ENCODE measurements at places on chromosomes 7 and 10.

DNA sequence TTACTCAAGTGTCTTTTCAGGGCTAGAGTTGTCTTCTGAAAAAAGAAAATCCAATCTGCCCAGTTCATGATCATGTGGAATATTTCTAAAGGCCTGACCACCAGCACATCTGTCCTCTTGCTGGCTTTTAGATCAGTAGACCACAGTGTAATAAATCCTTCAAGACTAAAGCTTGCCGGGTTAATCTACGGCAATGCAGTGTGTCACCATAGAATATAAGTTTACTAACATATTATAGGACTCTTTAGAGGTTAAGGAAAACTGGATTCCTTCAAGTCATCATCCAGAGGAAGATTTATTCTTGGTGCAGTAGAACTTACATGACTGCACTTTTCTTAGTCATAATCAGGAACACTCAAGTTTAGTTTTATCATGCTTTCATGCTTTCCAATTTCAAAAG lies 349.5 kb downstream of the SEMA3D start:
- DNase-seq, result no peak

DNA sequence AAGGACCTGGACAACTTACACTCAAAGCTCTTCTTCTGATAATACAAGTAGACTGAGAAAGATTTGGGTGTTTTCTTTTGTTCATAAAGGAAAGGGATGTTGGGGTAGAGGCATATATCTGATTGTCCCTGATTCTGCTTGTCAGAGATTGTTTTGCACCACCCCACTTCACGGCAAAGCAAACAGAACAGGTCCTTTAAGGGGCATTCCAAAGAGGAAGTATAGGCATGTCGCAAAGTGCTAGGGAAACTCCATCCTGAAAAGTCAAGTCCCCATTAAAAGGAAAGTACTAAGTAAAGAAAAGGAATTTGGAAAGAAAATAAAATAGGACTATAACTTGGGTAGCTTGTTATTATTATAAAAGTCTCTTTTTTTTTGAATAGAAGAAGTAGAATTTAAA lies 233.0 kb downstream of the DNAJB9 start:
- DNase-seq, result no peak

DNA sequence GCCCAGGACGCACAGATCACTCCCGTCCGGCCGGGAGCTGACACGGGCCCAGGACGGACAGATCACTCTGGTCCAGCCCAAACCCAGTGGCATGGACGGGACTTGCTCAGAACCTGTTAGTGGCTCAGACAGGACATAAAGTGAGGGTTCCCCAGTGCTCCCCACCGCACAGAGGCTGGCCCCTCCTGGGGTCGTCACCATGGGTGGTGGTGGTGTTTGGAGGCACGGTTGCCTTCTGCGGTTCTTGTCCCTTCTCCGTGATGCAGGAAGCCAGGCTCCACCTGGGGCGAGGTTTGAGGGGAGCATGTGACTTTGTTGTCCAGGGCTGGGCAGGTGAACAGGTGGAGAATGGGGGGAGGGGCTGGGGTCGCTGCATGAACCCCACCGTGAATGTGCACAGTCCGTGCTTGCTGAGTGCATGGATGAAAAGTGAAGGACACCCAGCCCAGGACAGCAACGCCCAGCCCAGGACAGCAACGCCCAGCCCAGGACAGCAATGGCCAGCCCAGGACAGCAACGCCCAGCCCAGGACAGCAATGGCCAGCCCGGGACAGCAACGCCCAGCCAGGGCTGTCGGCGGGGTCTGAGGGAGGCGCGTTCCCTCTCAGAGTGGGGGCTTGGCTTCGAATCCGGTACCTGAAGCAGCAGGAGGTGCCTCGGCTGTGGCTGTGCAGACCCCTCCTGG lies 26.7 kb downstream of the FAM20C start:
- no peak for DNase-seq

DNA sequence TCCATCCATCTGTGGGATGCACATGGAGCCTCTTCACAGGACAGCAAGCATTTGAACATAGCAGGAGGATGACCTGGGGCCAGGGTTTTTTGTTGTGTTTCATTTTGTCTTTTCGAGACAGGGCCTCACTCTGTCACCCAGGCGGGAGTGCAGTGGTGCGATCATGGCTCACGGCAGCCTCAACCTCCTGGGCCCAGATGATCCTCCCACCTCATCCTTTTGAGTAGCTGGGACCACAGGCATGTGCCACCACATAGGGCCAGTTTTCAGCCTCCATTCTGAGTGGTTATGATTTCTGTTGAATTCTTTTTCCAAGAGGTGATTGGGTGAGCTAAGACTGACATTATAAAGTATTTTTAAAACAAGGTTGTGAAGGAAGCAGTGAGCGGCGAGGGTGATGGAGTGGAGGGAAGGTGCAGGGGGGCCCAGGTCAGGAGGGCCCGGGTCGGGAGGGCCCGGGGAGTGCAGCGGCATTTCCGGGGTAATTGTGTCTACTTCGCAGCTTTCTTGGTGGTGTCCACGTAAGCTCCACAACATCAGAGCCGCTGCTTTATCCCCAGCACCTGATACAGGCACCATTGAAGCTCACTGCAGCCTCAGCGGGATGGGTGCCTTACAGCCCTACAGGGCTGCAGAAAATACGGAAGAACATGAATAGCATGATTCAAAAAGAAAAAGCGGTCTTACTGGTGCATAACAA lies 12.0 kb upstream of the LARP4B start:
- no peak for DNase-seq

DNA sequence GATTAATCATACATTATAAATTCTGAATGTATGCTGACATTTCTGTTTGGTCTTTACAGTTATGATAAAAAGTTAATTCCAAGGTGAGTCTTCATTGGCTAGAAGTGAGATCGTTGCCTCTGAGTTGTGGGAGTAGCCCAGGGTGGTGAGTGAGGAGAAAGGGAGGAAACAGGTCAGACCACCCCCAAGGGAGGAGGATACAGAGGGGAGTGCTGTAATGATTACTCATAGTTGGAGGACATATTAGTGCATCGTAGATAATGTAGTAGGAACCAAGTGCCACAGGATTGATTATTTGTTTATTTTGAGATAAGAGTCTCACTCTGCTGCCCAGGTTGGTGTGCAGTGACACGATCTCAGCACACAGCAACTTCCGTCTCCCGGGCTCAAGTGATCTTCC lies 672.2 kb downstream of the INHBA start:
- DNase-seq, result no peak

DNA sequence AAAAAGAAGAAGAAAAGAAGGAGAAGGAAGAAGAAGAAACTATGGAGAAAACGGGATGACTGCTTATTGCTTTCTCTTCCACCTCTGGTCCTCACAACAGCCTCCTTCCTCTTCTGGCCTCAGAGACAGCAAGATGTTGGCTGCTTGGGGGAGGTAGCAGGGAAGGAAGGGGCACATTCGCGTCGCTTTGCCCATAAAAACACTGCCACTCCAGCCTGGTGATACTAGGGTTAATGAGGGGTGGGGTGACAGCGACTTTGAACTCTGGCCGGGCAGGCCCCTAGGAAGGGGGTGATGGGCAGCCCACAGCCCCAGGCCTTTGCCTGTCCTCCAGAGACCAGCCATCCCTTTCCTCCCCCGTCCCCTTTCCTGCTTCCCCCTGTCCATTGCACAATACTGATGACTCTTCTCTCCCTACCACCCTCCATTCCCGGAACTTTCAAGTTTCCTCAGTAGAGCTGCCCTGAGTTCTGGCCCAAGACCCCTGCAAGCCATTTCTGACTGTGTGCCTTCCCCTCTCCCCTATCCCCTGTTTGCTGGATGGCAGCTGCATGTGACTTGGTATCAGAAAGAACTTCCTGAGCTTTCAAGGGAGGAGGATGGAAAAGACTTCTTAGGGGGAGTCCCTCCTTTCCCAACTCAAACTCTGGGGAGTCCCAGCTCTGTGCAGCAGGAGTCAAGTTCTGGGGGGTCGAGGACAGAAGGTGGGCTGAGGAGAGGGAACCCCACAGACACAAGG lies 2.2 kb upstream of the CUEDC2 start:
- DNase-seq, result no peak

DNA sequence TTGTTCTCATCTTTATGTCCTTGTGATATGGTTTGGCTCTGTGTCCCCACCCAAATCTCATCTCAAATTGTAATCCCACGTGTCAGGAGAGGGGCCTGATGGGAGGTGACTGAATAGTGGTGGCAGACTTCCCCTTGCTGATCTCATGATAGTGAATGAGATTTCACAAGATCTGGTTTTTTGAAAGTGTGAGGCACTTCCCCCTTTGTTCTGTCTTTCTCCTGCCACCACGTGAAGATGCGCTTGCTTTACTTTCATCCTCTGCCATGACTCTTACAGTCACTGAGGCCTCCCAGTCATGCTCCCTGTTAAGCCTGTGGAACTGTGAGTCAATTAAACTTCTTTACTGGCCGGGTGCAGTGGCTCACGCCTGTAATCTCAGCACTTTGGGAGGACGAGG lies 161.0 kb downstream of the HERPUD2 start:
- DNase-seq, result no peak

DNA sequence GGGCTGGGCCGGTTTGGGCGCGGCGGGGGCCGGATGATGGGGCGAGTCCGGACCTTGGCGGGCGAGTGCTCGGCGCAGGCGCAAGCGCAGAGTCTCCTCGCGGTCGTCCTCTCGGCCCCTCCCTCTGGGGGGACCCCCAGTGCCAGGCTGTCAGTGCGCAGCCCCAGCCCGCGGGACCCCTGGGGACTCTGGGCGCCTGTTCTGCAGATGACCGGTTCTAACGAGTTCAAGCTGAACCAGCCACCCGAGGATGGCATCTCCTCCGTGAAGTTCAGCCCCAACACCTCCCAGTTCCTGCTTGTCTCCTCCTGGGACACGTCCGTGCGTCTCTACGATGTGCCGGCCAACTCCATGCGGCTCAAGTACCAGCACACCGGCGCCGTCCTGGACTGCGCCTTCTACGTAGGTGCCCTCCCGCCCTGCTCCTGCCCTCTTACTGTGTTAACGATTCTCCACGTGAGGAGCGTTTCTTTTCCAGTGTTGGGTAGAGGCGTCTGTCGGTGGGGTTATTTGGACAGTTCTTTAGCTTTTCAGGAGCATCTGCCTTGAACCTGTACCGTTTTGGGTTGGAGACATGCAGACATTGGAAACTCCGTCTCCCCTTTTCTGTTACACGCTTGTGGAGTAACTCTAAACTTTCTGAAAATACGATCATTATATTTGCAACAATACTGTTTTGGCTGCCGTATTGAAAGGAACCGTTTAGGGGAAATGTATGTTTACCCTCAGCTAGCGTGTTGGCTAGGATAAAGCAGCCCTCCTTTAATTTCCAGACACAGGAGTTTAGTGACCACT lies 706 bp downstream of the BUB3 start:
- DNase-seq, result no peak

DNA sequence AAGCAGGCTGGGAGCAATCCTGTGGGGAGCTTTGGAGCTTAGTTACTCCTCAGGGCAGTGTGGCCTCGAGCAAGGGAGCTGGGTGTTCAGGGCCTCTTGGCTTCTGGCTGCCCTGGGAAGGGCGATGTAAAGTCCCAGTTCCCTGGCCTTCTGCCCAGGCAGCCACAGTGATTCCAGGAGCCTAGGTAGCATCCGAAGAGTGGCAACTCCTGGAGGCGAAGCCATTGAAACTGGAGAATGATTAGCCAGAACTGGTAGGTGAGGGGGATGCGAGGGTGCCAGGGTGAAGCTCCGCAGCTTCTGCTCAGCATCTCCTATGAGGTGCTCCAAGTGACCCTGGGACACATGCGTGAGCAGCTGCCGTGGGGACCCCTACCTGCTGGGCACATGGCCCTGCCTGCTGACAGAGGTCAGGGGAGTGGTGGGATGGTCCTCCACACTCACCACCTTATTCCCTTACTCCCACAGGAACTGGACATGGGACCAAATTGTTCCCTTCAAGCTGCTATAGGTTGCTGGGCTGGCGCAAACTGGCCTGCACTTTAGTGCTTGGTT lies 7.8 kb upstream of the GDF2 start:
- no peak for DNase-seq

DNA sequence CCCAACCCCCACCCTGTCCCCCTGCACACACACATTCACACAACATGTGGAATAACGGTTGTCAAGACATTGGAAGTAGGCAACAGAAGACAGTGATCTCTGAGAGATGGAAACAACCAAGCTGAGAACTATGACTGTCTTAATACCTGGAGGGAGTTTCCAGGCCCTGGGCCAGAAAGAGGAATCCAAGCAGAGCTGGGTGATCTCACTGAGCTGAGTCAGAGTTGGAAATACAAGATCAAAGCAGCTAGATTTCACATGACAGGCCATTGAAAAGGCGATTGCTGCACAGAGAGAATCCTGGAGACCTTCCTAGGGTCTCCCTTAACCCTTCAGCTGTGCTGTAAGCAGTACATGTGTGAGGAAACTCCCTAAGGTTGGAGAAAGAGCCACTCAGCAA lies 165.8 kb upstream of the PRSS1 start:
- no peak for DNase-seq

- peak; percentile 92 for DNase-seq
These were observed 5.1 kb downstream of the COMTD1 start for GRCh38 chr10:75230600-75231038.

- no peak for DNase-seq
These were observed 220.0 kb upstream of the ZNF804B start for GRCh38 chr7:88539518-88539917.

DNA sequence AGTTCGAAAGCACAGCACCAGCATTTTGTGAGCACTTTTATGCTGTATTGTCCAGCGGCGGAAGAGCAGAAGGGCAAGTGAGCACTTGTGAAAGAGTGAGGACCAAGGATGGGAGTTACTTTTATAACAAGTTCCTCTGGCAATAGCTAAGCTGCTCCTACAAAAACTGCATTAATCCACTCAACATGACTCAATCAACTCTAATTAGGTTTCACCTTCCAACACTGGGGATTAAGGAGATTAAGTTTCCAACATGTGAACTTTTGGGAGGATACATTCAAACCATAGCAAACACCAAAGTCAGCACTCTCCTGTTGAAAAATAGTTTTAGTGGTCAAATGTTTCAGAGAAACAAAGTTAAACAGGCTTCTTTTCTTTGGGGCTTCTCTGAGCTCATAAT lies 844.5 kb downstream of the REEP3 start:
- DNase-seq, result no peak

- DNase-seq, result no peak
These were observed 4.4 kb upstream of the ADAM8 start for GRCh38 chr10:133281084-133281483.

- DNase-seq, result no peak
These were observed 525.8 kb downstream of the ZNF33B start for GRCh38 chr10:42112331-42113157.

DNA sequence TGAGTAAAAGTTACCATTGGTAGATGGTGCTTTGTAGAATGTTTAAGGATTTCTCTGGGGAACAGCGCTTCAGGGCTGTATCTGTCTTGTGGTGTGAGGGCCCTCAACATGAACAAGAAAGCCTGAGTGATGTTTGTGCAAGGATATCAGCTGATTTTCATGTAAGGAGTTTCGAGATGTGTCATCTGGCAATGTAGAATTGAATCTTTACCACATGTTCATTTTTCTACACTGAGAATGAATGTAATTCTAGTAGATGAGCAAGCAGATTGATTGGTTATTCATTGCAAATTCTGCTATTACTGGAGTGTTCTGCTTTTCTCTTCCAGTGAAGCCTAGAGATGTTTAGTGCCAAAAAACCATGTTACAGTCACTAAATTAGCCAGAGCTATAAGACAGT lies 87.7 kb downstream of the ST7 start:
- no peak for DNase-seq

DNA sequence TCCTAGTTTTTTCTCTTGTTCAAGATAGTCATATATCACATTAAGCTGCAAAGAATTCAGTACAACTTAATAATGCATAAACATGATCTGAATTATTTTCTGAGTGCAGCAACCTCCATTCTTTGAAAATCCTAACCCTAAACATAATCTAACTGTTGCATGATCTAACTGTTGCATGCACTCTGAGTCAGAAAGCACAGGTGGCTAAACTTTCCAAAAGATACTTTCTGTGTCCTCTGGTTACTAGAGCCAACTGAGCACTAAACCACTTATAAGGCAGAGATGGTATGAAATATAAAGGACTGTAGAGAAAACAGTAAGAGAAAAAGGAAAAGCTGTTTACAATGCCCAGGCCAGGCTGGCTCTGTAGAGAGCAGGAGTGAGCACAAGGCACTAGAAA lies 23.0 kb upstream of the FAM133B start:
- no peak for DNase-seq

All from stimulated activated CD8-positive, alpha-beta memory T cell treated with anti-CD3 and anti-CD28 coated beads, Interleukin-7, amount 100 ng/mL, for 4 hours (primary cell).